ENCODE measurements at places on chromosomes 5 and 9. TPM values are rescaled to one million over a fixed set of nuclear protein-coding genes. Genes with fewer than 3 reads are reported as not detected.

The WNT8A gene
- not detected for total RNA-seq

The CATSPER3 gene
- 0.82 TPM for total RNA-seq

The PRELID1 gene
- 228 TPM for total RNA-seq

The F2RL2 gene
- total RNA-seq: not detected

The TMEM171 gene
- total RNA-seq: not detected

DNA sequence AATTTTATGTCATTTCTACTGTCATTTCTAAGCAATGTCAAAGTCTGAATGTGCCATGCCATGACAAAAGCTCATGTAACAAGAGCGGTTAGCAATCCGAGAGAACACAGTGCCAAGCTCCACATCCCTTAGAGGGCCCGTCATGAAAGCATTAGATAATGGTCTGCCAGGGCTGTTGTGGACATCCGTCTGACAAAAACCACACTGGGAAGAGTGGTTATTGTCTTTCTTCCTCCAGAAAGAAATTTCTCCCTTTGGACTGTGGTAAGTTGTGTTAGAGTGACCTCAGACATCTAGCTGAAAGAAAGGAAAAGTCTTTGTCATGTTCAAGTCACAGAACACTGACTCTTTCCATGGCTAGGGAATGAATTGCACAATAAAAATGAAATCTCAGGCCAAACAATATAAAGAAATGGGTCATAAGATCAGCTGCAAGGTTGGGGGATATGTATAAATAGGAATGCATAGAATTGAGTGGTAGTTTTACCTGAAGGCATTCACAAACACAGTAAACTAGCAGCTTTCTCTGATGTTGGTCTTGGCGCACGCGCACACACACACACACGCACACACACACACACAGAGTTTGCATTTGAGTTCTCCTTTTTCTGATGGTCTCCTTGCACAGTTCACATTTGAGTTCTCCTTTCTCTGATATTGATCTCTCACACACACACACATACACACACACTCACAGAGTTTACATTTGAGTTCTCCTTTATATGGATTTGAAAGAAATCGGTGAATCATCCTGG lies 5.3 kb downstream of the SLC1A3 start:
- no peak overlapping the region for H3K4me3 ChIP-seq
- DNase-seq: no peak
- H3K27ac ChIP-seq: no peak overlapping the region
- peaks cover 7% of the 10 kb centered on the region for H3K4me1 ChIP-seq
- H3K27me3 ChIP-seq: peaks cover 51% of the 10 kb centered on the region
- no peaks in the 10 kb centered on the region for H3K36me3 ChIP-seq

DNA sequence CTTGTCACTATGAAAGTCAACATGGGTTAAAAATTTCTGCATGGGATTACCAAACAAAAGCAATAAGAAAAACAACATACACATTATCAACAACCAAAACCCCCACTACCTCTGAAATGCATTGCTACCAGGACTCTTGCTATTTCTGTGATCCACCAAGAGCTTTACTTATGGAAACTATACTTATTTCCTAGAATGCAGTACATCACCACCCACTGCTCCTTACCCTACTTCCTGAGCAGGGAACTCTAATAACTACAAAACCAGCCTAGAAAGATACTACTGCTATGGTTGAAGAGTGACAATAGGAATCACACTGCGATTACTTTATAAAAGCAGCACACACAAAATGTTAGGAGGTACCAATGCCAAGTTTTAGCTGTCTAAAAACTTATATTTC lies 22.2 kb downstream of the LURAP1L start:
- H3K4me1 ChIP-seq: no peaks in the 10 kb centered on the region
- no peak overlapping the region for H3K4me3 ChIP-seq
- no peak overlapping the region for H3K27ac ChIP-seq
- H3K27me3 ChIP-seq: no peaks in the 10 kb centered on the region
- no peak for DNase-seq
- no peaks in the 10 kb centered on the region for H3K36me3 ChIP-seq

DNA sequence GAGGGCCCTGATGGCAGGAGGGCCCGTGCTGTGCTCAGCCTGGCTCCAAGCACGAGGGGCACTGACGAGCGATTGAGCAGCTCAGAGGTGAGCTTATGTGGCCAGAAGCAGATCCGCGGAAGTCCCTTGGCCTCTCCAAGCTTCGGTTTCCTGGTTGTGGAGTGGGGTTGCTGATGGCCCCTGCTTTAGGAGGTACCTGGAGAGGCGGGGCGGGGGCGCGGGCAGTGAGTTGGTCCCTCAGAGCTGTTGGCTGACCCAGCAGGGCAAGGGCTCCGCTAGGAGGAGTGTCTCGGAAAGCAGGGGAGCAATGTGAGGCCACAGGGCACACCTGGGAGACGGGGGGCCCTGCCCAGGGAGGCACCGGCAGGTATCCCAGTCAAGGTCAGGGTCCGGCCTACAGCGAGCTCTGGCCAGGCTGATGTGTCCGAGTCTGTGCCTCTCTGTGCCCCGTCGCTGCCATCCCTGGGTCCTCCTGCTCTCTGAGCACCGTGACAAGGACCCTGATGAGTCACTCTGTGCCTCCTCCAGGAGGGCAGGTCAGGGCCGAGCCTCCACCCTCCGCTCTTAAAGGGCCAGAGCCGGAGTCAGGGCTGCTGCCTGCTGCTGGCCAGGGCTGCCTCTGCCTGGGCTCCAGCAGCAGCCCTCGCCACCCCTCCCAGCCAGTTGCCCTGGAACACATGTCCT lies 14.8 kb downstream of the NCS1 start:
- DNase-seq: no peak
- peaks cover 3% of the 10 kb centered on the region for H3K4me1 ChIP-seq
- H3K27ac ChIP-seq: no peak overlapping the region

DNA sequence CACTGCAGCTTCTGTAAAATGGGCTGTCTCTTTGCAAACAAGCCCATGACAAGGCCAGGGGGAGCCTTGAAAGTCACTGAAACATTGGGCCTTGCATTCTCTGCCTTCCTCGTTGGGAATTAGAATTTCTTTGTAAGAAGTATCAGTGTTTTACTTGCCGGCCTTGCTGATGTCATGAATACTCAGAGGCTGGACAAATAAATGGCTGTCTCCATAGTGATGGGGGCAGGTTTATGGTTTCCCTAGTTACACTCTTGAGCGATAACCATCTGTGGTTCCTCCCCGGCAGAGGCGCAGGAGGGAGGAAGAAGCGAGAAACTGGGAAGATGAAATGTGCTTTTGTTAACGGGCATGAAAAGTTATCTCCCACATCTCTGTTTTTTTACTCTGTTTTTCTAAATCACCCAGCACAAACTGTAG lies 272.7 kb upstream of the PANK3 start:
- peak overlapping the region; percentile 18 for H3K27ac ChIP-seq
- H3K36me3 ChIP-seq: no peaks in the 10 kb centered on the region
- peaks cover 16% of the 10 kb centered on the region for H3K4me1 ChIP-seq
- no peak overlapping the region for H3K4me3 ChIP-seq

- peaks cover 32% of the 10 kb centered on the region for H3K36me3 ChIP-seq
- peaks cover 46% of the 10 kb centered on the region for H3K4me1 ChIP-seq
- peak overlapping the region; percentile 54 for H3K27ac ChIP-seq
- peak overlapping the region; percentile 97 for H3K4me3 ChIP-seq
Measured at GRCh38 chr5:6634306-6634705, 1.1 kb downstream of the SRD5A1 start.

- H3K4me3 ChIP-seq: no peak overlapping the region
Measured at GRCh38 chr5:17190242-17190778, 27.1 kb upstream of the BASP1 start.

DNA sequence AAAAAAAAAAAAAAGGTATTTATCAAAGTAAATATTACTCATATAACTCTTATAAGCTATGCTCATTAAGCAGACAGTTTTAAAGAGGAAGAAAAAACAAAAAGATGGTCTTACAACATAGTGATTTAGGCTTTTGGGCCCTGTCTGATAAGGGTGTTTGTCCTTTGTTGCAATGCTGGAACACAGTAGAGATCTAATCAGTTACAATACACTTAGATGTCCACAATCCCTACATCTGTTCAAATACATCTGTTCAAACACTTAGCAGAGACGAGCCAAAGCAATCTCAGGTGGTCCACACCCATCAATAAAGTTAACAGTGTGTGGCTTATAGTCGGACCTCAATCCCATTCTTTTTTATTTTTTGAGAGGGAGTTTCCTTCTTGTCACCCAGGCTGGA lies 11.0 kb downstream of the PRXL2C start:
- no peak overlapping the region for H3K27ac ChIP-seq
- peaks cover 23% of the 10 kb centered on the region for H3K36me3 ChIP-seq
- H3K4me1 ChIP-seq: no peaks in the 10 kb centered on the region

GRCh38 chr5:176827736-176828414 lies 17.5 kb downstream of the UNC5A start:
- H3K4me3 ChIP-seq: no peak overlapping the region
- H3K4me1 ChIP-seq: no peaks in the 10 kb centered on the region
- peaks cover 8% of the 10 kb centered on the region for H3K27me3 ChIP-seq
- no peak overlapping the region for H3K27ac ChIP-seq
- no peaks in the 10 kb centered on the region for H3K36me3 ChIP-seq

GRCh38 chr5:60586307-60586901 lies 113.6 kb downstream of the DEPDC1B start:
- H3K27me3 ChIP-seq: no peaks in the 10 kb centered on the region
- no peaks in the 10 kb centered on the region for H3K36me3 ChIP-seq
- DNase-seq: no peak
- H3K27ac ChIP-seq: no peak overlapping the region

DNA sequence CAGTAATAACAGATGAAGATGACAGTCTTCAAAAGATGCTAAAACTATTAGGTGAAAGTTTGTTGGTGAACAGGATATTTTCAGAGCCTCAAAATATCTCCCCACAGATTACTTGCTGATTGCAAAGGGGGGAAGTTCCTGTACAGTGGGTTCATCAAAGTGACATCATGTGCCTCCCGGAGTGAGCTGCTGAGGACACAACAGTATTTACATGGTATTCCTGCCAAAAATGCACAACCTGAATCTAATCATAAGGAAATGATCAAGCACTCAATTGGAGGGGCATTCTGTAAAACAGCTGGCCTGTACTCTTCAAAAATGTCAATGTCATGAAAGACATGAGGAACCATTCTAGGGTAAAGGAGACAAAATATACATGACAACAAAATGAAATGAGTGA lies 18.9 kb upstream of the GLIS3 start:
- no peak overlapping the region for H3K4me3 ChIP-seq
- peaks cover 14% of the 10 kb centered on the region for H3K27me3 ChIP-seq
- H3K36me3 ChIP-seq: no peaks in the 10 kb centered on the region
- DNase-seq: no peak

DNA sequence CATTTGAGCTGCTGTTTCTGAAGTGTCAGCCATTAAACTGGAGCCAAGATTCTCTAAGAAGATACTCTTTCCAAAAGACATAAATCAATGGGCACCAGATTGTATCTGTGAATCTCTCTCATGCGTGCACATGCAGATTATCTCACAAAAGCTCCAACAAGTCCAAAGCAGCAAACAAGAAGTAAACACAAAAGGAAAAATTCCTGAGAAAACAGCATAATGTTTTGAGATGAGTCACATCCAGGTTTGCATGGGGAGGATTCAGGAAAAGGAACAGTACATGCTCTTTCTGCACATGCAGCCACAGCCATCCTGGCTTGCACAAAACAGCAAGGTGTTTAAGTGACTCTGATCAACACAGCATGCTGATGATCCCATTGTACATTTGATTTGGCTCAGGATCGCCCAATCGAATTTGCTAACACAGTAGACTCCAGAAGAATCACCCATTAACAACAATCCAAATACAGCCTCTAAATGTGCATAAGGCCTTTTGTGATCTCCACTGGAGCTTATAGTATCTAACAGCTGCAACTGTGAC lies 143.1 kb downstream of the ELAVL2 start:
- no peaks in the 10 kb centered on the region for H3K27me3 ChIP-seq
- no peak for DNase-seq
- H3K4me3 ChIP-seq: no peak overlapping the region
- no peak overlapping the region for H3K27ac ChIP-seq
- H3K36me3 ChIP-seq: no peaks in the 10 kb centered on the region

DNA sequence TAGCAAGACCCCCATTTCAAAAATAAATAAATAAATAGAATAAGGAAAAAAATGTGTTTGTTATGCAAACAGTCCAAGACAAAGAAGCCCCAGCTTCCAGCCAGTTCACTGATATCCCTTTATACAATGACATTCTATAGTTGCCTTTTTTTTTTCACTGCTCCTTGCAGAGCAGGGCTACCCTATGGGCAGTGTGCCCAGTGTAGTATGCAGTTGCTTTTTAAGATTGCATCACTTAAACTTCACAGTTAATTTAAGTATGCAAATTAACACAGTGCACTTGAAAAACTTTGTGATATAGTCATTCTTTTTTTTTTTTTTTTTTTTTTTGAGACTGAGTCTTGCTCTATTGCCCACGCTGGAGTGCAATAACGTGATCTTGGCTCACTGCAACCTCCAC lies 40.8 kb upstream of the ARRDC3 start:
- peaks cover 2% of the 10 kb centered on the region for H3K4me1 ChIP-seq
- H3K27me3 ChIP-seq: no peaks in the 10 kb centered on the region
- DNase-seq: no peak
- no peaks in the 10 kb centered on the region for H3K36me3 ChIP-seq

- no peak overlapping the region for H3K4me3 ChIP-seq
- no peaks in the 10 kb centered on the region for H3K4me1 ChIP-seq
- no peak for DNase-seq
- no peak overlapping the region for H3K27ac ChIP-seq
- H3K27me3 ChIP-seq: no peaks in the 10 kb centered on the region
Measured at GRCh38 chr9:79801459-79801858, 229.7 kb downstream of the TLE4 start.

DNA sequence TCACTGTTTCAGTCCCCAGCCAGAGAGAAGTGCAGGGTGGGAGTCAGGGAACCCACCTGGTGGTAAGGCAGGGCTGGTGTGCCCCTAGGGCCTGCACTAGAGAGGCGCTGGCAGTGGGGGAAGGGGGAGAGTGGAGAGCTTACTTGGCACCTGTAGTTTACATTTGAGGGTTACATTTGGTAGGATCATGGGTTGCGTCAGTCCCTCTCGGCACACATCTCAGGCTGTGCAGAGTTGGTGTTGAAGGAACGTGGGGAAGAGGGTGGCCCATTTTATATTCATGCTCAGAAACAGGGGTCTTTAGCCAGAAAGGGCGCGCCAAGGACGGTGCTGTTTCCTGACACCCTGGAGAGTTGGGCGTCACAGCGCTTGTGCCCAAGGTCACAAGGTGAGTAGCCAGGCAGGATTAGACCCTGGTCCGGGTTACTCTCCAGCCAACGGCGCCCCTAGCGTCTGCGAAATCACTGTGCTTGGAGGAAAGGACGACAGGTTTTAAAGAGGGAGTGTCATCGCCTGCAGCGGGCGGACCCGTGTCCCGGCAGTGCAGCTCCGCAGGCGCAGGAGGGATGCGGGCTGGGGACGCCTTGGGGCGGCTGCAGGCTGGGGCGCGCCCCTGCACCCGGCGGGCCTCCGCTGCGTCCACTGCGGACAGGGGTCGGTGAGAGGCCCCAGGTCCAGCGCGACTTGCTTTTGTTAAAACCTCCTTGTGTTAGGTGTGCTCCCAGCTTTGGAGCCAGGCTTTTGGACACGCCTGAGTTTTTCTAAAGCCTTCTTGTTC lies 272.6 kb downstream of the FANCC start:
- H3K36me3 ChIP-seq: no peaks in the 10 kb centered on the region
- no peak overlapping the region for H3K4me3 ChIP-seq
- no peak for DNase-seq
- H3K27ac ChIP-seq: no peak overlapping the region

GRCh38 chr5:159184236-159184635 lies 25.1 kb downstream of the RNF145 start:
- no peak overlapping the region for H3K27ac ChIP-seq
- DNase-seq: no peak
- no peaks in the 10 kb centered on the region for H3K27me3 ChIP-seq
- H3K36me3 ChIP-seq: peaks cover 34% of the 10 kb centered on the region
